ENCODE measurements at places on chromosomes 3 and 15. TPM values are rescaled to one million over a fixed set of nuclear protein-coding genes. Genes with fewer than 3 reads are reported as not detected.

DNA sequence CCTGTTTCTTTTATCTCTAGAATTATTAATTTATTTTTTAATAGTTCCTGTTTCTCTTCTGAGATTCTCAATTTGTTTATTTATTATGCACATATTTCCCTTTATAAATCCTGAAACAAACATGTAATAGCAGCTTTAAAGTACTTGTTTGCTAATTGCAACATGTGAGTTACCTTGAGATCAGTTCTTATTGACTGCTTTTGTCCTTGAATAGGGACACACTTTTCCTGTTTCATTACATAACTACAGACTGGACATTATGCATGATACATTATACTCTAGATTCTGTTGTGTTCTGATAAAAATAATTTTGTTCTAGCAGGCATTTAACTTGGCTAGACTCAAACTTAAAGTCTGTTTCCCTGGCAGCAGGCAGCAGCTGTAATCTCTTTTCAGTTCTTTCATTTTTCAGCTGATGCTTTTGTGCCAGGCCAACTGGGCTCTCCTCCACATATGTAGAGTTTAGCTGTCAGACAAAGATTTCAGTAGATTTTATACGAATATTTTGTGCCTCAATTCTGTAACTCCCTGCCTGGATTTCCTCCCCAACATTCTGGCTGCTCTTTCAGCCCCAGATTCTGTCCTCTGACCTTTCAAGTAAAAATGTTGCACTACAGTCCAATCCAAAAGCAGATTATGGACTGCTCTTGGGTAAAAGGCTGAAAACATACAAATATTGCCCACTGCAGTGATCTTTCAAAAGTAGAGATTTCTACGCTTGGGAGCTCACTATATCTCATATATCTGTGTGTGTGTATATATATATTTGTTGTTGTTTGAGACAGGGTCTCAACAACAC, 41.9 kb downstream of the PCOLCE2 start:
- no peak for DNase-seq

GRCh38 chr3:67654844-67655177, 399 bp upstream of the SUCLG2 start:
- peak; percentile 5 for DNase-seq

- DNase-seq = peak; percentile 87
Observed at GRCh38 chr3:150737874-150738679, 24.9 kb downstream of the SIAH2 start.

ROBO1 gene
- 66.6 TPM for total RNA-seq

ZIC1 gene
- not detected for total RNA-seq

Data from bronchial epithelial cell (primary cell).